ENCODE measurements at places on chromosomes 1 and 21. TPM values are rescaled to one million over a fixed set of nuclear protein-coding genes. Genes with fewer than 3 reads are reported as not detected.

The SLC25A24 gene
- total RNA-seq: 63.8 TPM

The NTMT2 gene
- total RNA-seq: not detected

The RCC2 gene
- 46.0 TPM for total RNA-seq

The NOS1AP gene
- total RNA-seq: not detected

The DENND4B gene
- total RNA-seq: 14.9 TPM
